ENCODE measurements at places on chromosomes 16 and 17.

DNA sequence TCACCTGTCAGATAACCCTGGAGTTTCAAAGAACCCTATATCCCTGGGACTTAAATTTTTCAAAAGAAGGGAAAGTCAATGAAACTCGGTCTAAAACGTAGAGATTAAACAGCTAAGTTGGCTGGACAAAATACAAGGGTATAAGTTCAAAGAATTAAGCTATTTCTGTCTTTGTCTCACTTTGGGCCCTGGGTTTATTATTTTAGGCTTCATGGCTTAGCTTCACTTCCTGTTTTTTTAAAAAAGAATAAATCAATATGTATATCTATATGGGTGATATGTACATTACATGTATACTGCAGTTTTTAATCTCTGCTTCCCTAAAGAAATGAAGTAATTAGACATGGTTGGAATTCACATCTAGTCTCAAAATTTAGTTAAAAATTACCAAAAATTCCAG, 132.3 kb downstream of the TRIM37 start:
- no peak for DNase-seq

DNA sequence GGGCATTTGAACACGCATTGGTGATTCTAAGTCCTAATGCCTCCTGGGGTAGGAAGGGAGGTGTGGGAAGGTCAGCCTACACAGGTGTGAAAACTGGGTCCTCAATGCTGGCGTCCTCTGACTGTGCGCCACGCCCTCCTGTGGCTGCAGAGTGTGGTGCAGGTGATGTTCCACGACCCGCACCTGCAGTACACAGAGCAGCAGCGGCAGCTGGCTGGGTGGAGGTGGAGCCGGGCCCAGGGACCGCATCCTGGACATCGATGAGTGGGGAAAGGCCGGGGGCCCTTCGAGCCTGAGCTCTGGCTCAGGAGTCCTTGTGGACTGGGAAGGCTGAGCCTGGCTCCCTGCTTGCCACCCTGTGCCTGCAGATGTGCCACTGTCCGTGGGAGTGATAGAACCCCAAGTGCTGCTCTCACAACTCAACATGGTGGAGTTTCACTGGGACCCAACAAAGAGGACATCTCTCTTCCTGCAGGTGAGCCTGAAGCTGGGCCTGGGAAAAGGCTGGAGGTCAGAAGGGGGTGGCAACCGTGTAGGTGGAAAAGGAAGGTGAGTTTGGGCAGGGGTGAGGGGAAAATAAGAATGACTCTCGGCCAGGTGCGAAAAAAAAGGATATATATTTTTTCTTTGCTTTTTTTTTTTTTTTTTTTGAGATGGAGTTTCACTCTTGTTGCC, 14.0 kb upstream of the STAC2 start:
- no peak for DNase-seq

DNA sequence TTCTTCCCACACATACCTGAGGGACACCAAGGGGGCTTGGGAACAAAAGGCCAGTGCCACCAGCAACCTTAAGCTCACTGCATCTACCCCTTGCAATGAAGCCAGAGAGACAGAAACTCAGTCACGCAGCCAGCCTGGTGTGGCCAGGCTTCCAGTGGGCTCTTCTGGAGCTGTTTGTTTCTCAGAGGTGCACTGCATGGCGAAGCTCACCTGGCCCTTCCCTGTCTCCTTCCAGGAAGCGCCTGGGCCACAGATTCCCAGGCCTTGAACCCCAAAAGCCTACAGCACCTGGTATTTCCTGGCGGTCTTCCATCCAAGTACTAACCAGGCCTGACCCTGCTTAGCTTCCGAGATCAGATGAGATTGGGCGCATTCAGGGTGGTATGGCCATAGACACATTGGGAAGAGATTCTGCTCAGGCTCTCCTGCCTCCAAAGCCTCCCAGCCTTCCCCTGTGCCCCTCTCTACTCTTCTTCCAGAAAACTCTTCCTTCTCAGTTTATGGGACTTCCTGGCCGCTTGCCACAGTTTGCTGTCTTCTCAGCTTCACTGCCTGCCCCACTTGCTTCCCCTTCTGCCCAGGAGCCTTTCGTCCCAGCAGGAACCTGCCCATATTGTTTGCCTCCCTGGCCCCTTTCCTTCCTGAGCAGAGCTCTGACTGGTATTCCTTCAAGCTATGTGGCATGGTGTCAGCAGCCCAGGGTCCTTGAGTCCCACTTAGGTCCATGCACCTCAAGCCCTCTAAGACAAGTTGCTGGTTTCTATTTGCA, 1.6 kb downstream of the CISD3 start:
- DNase-seq, result no peak

- DNase-seq, result no peak
Observed at GRCh38 chr17:9666461-9667050, 21.2 kb downstream of the USP43 start.

- DNase-seq, result no peak
Observed at GRCh38 chr17:18259621-18260331, 686 bp upstream of the MIEF2 start.

DNA sequence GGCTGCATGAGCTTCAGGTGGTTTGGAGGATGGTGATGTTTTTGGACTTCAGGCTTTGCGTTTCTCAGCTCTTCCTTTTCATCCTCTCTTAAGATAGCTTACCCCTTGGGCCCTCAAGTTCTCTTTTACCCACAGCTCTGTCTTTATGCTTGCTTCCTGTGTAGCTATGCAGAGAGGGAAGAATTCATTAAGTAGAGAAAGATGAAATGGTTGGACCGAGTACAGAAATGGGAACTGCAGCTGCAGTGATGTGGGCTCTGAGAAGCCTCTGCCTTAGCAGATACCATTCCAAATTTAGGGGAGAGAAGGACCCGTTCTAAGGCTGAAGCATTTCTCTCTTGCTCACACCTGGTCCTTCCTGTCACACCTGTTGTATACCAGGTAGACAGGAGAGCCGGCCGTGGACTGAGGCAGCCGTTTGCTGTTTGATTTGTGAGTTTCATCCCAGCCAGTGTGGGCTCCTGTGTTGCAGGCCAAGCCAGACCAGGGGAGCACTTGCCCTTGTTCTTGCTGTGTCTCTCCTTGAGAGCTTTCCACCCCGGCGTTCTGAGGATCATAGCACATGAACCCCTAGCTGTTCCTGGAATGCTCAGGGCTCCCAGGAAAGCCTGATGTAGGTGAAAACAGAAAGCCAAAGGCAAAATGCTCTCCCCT, 392.7 kb downstream of the CPPED1 start:
- DNase-seq, result no peak

- DNase-seq, result no peak
Observed at GRCh38 chr17:49576088-49576916, 631 bp downstream of the NXPH3 start.

GRCh38 chr16:87461466-87461991, 31.3 kb downstream of the ZCCHC14 start:
- DNase-seq, result no peak

- no peak for DNase-seq
Observed at GRCh38 chr17:38322156-38322779, 21.5 kb downstream of the GPR179 start.
